Activated CD8-positive, alpha-beta memory T cell treated with anti-CD3 and anti-CD28 coated beads, Interleukin-2, amount 10 ng/mL, durations not matched to agents 7 days and 5 days (primary cell): ENCODE measurements at places on chromosomes 11 and 22. TPM values are rescaled to one million over a fixed set of nuclear protein-coding genes. Genes with fewer than 3 reads are reported as not detected.

The OR51B4 gene
- total RNA-seq, result not detected

The YPEL1 gene
- total RNA-seq, result 7.2 TPM

The IGSF22 gene
- total RNA-seq, result 0.64 TPM

The TPBGL gene
- total RNA-seq, result 0.07 TPM

The OR5T3 gene
- not detected for total RNA-seq

- no peak for DNase-seq
Measured at GRCh38 chr11:65859812-65860277, 388 bp upstream of the MUS81 start.

- no peak for DNase-seq
Measured at GRCh38 chr11:19392321-19392720, 151.6 kb upstream of the E2F8 start.

GRCh38 chr11:113591117-113591516 is 115.0 kb downstream of the TMPRSS5 start:
- DNase-seq, result no peak

DNA sequence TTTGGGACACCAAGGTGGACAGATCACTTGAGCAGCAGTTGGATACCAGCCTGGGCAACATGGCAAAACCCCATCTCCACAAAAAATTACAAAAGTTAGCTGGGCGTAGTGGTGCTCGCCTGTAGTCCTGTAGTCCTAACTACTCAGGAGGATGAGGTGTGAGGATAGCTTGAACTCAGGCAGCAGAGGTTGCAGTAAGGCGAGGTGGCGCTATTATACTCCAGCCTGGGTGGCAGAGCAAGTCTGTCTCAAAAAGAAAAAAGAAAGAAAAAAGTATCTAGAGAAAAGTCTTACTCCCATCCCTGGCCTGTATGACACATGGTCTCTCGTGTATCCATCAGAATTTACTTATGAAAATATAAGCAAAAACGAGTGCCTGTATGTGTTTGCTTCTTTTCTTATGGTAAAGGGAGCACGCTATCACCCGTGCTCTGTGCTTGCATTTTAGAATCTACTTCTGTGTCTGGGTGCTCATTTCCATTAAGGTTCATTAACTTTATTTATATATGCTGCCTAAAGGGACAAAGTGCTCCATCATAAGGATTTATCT is 15.4 kb upstream of the CPT1A start:
- no peak for DNase-seq

DNA sequence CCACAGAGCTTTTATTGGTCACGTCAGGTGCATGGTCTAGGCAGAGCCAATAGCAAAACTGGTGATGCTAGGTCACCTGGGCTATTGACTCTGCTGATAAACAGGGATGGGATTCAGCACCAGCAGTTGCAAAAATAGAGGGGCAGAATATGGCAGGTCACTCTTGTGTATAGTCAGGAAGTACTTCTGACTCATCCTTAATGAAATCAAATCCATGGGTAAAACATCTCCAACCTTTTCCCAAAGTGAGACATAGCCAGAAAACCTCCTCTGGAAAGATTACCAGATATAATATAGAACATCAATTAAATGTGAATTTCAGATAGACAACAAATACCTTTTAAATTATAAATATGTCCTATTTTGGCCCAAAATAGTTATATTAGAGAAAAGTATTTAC is 383.2 kb downstream of the METTL15 start:
- DNase-seq, result no peak

GRCh38 chr11:74642912-74643311 is 50.5 kb downstream of the POLD3 start:
- no peak for DNase-seq

- DNase-seq, result no peak
Measured at GRCh38 chr11:108973402-108974162, 308.7 kb downstream of the DDX10 start.

DNA sequence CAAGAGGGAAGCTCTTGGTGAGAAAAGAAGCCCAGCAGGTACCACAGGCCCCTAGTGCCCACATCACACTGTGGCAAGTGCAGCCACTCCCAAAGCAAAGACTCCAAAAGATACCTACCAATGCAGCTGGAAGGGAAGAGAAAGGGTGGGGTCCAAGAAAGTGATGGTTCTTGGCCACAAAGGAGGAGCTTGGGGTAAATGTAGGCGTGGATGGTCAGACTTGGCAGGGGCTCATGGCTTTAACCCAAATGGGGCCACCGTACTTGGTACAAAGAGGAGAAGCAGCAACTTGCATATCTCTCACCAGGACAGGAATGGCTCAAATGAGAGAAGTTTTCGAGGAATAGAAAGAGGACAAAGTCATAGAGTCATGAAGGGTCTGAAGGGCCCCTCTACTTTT is 4.8 kb downstream of the MAP3K11 start:
- DNase-seq, result no peak

DNA sequence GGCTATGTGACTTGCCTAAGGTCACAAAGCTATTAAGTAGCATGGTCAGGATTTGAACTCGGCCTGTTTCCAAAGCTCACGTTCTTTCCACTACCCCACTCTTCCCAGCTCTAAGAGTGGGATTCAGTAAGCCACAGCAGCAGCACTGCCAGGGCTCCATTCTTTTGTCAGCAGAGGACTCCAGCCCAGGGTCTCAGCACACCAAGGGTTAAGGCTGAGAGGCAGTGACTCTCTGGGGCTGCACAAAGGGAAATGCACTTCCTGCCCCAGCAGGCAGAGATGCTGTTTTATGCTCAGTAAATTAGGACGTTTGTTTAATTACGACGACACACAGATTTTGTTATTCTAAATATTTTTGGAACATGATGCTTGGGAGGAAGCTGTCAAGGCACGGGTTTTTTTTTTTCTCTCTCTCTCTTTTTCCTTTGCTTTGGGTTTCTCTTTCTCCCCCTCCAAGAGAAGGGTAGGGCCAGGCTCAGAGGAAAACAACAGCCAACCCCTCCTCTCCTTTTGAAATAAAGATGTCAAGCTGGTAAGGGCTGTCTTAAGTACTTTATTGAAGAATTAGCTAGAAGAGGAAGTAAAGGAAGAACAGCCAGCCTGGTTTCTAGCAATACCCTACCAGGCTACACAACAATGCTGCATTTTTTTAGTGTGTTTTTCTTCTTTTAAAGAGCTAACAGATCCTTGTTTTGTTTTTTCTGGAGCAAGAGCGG is 2.8 kb downstream of the MYH9 start:
- peak; percentile 74 for DNase-seq

GRCh38 chr11:126488591-126489370 is 133.3 kb downstream of the ST3GAL4 start:
- DNase-seq, result no peak

DNA sequence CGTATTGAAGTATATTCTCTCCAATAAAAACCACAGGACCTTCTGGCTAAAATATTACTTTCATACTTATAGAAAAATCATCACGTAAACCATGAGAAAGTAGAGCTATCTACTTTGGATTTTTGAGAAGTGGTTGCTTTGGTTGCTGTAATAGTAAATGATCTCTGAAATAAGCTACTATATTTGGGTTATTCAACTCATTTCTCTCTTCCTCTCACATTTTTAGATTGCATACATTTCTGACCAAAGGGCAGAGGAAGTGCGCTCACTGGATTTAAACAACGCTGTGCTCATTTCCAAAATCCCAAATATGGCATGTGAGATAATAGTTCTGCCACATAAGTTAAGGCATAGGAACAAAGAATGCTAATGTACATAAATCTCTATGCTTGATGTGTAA is 357.0 kb downstream of the LRRC4C start:
- DNase-seq, result no peak

DNA sequence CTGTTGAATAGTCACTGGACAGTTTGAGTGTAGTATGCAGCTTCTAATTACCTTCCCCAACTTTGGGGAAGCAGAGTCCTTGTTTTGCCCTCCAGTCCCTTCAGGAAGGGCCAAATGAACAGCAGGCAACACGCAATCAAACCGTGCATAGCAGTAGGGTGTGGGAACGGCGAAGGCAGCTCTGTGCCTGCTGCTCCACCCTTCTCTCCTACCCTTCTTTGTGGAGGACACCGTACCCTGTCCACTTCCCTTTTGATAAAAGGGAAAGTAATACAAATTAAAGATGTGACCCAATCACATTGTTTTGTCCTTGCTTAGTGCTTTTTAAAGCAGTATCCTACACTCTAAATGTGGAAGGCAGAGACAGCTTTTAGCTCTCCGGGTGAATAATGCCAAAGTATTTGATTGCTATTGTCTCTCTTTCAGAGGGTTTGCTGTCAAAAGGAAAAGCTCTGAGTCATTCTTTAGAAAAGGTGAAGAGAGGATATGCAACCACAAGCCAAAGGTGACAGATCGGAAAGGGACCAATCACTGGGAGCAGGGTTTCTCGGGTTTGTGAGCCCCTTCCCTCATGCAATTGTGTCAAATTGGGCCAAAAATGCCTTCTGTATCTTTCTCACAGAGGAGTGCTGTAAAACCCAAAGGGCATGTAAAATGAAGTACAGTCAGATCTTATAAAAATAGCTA is 407.3 kb upstream of the CCDC90B start:
- DNase-seq, result no peak

DNA sequence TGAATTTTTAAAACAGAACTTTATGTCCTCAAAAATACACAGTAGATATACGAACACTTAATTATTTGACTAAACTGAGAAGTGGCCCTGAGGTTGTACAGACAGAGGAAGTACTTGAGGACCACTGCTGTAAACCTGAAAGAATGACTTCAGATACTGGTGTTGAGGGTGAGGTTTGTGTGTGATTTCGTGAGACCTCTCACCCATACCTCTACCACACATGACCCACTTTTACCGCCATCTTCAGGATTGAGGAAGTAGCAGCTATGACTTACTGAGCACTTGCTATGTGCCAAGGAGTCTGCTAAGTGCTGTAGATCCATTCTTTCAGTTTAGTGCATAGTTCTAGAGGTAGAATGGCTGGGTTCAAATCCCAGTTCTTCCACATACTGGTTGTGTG is 21.9 kb downstream of the MMP13 start:
- no peak for DNase-seq
